WTC11 (cell line): ENCODE measurements at places on chromosomes 13 and 19.

DNA sequence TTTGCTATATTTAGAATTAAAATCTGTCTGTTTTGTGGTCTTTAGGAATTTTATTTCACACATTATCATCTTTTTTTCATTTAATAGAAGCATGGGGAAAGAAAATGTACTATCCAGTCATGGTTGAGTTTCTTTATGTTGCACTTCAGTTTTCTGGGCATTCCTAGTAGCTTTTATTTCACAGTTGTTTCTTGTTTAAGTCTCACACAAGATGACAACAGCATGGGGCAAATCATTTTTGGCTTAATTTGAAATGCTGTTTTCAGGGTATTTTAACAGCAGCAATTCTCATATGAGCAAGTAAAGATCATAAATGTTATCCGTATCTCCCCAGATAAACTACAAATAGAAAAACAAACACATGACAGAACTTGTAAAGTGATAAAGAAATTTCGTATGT lies 1600.2 kb downstream of the PCDH9 start:
- no peak for DNase-seq

GRCh38 chr13:110239280-110240125 lies 67.5 kb downstream of the COL4A1 start:
- no peak for DNase-seq

- DNase-seq = no peak
Measured at GRCh38 chr13:54593504-54593903, 1564.9 kb downstream of the OLFM4 start.

- no peak for DNase-seq
Measured at GRCh38 chr19:23587546-23587945, 99.5 kb downstream of the ZNF675 start.

- DNase-seq = no peak
Measured at GRCh38 chr19:5978606-5979552, 939 bp upstream of the RANBP3 start.

DNA sequence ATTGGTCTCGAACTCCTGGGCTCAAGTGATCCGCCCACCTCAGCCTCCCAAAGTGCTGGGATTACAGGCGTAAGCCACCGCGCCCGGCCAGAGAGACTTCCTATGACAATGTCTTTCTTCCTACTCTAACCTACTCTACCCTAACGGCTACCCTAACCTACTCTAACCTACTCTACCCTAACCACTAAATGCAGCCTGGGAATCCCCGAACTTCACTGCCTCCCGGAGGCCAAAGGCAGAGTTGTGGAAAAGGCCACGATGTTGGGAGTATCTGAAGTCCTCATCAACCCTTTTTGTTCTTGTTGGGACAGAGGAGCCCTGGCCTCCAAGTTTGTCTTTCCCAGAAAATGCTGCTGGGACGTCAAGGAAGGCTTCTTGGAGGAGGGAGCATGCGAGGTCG lies 967 bp upstream of the NR2C2AP start:
- DNase-seq = peak; percentile 37

GRCh38 chr13:80338781-80339562 lies 2.0 kb downstream of the SPRY2 start:
- DNase-seq = peak; percentile 72

DNA sequence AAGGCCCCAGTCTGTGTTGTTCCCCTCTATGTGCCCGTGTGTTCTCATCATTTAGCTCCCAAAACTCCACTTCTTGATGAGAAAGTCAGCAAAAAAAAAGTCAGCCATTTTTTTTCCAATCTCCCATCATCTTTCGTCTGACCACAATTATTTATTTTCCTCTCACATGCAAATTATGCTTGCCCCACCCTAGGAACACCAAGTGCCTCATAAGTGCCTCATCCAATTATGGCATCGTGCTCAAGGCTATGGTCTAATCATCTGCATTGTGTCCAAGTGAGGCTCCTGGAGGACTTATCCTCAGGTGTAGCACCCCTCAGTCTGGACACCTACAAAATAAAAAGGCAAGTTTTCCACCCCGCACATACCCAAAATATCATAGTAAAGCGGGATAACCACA lies 20.8 kb upstream of the IPO5 start:
- no peak for DNase-seq

DNA sequence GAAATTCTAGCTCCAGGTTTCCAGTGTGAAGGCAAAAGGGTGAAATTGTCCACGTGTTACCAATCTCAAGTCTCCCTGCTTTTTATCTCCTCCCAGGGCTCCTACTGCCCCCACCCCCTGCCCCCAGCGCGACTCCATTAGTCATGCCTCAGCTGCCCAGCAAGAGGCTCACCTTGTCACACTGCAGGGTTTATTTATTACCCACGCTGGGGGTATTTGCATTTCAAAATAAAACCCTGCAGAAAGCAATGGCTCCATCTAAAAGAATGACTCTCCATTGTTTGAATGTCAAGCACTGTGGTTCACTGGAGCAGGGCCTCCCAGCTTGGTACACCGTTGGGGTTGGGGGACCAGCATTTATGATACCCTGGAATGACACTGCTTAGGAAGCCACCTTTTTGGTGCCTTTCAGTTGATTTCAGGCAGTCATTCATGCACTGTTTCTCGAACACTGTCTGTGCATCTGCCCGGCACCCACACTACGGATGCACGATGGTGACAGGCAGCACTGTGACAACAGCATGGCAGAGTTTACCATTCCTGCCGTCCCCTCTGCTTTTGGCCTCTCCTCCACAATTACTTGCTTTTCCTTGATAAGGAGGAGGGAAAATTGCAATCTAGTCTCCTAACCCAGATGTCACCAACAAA lies 9.9 kb upstream of the POP4 start:
- DNase-seq = no peak

DNA sequence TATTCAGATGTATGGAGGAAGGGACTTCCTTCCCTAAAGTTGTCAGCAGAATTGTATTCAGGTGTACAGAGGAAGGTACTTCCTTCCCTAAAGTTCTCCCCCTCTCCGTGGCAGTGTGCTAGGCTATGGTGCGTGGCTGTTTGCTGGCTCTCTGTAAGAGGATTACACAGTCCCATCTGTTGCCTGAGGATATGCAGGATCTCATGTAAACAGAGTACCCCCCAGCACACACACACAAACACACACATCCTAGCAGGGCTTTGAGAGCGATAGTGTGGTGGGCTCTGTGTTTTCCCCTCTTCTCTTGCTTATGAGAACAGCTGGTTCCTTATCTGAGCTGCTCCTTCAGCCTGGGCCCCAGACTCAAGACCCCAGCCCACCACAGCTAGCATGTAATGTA lies 10.3 kb downstream of the NEK5 start:
- DNase-seq = no peak

GRCh38 chr13:113064000-113064533 lies 41.5 kb upstream of the F7 start:
- DNase-seq = no peak

DNA sequence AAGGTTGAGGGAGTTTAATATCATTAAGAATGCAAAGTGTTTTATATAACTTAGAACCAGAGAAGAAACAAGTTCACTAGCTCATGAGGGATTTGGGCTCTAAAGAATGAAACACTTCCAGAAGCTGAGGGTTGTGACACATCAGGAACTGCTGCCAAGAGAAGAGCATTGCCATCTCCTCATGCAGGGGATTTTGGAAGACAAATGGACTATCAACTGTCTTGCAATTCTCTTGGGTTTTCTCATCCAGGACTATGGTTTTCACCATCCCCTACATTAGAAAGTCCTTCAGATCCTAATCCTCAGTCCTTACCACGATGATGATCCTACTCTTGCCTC lies 59.7 kb upstream of the KL start:
- DNase-seq = no peak

- peak; percentile 67 for DNase-seq
Measured at GRCh38 chr19:4866595-4867424, 657 bp downstream of the PLIN3 start.

DNA sequence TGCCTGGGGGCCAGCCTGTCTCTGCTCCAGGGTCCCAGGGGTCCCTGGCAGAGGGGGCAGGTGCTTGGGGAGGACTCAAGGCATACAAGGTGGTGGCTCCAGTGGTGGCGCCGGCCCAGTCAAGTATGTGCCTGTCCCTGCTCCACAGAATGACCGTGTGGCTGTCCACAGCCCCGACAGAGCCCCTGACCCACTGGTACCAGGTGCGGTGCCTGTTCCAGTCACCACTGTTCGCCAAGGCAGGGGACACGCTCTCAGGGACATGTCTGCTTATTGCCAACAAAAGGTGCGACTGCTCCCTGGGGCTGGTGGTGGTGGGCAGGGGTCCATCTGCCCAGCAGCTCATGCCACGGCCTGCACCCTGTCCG lies 8.2 kb downstream of the YIPF2 start:
- DNase-seq = no peak

DNA sequence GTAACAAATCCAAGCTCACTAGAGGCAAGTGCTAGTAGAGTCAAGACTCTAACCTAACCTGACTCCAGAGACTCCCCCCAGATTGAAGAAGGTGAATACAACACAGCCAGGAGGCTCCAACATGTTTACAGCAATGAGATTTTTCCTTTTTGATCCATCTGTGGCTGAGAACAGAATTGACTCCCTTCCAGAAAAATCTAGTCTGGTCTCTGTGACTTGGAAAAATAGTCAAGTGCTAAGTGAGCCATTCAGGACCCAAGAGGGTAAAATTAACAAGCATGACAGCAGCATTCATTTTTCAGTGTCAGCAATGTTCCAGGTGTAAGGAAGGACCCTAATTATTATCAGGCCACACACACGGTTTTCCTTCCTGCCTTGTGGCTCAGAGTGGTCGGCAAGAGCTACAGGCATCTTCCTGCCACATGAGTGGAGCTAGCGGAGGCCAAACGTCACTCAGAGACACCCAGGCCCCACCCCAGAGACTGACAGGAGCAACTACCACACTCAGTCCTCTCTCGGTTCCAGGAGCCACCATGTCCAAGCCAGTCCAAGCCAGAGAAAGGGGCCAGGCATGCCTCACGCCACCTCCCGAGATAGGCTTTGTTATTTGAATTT lies 395.1 kb downstream of the FOXO1 start:
- DNase-seq = peak; percentile 12

- DNase-seq = no peak
Measured at GRCh38 chr19:5096536-5096935, 127.6 kb downstream of the KDM4B start.
